ENCODE measurements at places on chromosomes 2 and 18.

DNA sequence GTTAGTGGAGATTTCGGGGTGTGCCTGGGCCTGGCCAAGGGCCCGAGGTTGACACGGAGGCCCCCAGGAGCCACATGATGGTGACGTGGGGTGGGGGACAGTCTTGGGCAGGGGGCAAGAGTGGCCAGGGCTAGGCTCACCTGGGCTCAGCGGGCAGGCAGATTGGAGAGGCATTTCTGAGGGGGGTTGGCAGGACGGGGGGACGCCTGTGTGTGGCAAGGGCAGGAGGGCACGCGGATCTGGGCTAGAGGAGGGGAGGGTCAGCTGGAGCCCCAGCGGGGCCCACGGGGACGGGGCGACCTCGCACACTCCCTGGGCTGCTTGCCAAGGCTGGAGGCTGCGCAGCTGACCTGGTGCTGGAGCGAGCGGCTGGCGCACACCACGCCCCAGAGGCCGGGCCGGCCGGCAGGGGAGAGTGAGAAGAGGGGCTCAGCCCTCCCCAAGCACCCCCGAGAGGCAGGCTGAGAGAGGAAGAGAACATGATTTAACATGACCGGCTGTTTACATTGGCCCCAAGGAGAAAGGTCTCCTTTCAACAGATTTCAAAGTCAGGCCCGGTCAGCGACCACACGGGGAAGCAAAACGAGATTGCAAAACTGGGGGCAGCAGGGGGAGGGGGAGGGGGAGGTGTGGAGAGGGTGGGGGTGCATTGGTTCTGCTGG lies 38.0 kb upstream of the SNED1 start:
- DNase-seq: no peak

- no peak for DNase-seq
Measured at GRCh38 chr18:22551536-22552151, 133.9 kb upstream of the CTAGE1 start.

DNA sequence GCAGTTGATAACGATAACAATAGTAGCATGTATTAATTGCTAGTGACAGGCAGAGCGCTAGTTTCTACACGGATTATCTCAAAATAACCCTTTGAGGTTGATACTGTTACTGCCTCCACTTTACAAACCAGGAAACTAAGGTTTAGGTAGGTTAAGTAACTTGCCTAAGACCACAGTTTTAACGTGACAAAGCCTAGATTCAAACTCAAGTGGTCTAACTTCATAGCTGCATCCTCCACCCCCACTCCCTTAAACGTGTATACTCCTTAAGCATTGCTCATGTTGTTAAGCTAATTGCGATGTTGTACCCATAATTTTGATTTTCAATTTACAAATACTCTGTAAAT lies 1.2 kb downstream of the ME2 start:
- DNase-seq: no peak

DNA sequence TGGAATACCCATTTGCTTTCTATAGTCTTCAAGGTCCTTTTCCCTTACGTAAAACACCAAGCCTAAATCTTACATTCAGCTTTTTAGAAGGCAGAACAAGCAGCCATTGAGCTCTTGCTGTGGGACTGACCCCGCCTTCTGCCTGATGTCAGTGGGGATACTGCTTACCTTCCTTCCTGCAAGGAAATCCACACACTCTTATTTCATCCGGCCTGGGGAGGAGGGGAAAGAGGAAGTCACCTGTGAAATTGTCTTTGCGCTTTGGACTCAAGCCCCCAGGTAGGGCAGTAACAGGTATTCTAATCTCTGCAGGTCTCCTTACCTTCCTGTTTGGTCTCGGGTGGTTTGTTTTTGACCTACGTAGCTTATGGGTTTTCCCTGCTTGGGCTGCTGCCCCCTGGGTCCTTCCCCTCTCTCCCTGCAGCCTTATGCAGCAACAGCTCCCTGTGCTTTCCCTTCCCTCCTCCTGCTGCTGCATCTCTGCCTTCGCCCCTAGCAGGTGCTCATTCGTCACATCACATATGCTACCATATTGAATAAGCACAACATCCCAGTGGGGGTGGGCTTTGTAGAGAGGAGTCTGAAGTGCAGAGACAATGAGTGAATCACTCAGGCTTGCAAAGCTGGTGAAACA lies 402.5 kb upstream of the TRIB2 start:
- peak; percentile 5 for DNase-seq
